ENCODE measurements at places on chromosomes 13 and 19.
A peak's percentile ranks its signal among the peaks of the same experiment; 100 is the strongest.

DNA sequence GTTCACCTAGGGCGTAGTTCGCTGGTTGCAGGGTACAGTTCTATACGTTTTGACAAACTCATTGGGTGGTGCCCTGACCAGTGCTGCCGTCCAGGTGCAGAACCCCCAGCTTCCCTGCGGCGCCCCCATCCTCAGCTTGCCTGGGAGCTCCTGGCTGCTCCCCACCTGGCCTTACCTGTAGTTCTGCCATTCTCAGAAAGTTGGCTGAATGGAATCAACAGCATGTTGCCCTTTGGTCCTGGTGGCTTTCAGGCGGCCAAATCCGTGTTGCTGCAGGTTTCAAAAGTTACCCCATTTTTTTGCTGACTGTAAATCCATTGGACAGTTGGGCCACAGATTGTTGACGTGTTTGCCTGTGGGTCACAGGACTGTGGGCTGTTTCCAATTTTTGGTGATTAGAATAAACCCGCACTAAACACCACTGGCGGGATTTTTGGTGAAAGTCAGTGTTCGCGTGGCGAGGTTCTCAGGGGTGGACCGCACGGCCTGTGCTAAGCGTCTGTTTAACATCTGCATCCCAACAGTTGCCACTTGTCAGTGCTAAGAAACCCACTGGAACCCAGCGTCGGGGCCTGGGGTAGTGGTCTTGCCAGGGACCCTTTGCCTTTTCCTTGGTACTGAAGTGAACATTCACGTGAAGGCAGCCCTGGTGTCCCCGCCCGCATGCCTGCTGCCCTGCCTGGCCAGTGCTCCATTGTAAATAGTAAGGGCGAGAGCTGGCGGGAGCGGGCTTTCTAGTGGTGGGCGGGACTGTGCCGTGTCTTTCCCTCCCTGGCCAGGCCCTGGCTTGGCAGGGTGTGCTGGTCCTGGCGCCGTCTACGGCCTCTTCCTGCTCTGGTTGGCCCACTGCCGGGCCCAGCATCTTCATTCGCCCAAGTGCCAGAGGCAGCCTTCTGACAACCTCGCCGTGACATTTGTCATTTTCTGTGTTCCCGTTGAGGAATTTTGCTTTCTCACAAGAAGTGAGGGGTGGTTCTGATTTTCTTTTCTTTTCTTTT is 3.3 kb downstream of the DOT1L start:
- DNase-seq: no peak

GRCh38 chr19:54449701-54450069 is 686 bp downstream of the LENG8 start:
- no peak for DNase-seq

- DNase-seq: peak; percentile 84
These were observed 140.8 kb downstream of the SHISA2 start for GRCh38 chr13:25910991-25911419.

GRCh38 chr13:99774644-99775043 is 196.9 kb downstream of the ZIC5 start:
- DNase-seq: no peak

GRCh38 chr19:5661483-5661882 is 18.8 kb downstream of the MICOS13 start:
- no peak for DNase-seq

All from brain (organoid and tissue), 16 donors.